ENCODE measurements at places on chromosomes 1 and 21. TPM values are rescaled to one million over a fixed set of nuclear protein-coding genes. Genes with fewer than 3 reads are reported as not detected.

DNA sequence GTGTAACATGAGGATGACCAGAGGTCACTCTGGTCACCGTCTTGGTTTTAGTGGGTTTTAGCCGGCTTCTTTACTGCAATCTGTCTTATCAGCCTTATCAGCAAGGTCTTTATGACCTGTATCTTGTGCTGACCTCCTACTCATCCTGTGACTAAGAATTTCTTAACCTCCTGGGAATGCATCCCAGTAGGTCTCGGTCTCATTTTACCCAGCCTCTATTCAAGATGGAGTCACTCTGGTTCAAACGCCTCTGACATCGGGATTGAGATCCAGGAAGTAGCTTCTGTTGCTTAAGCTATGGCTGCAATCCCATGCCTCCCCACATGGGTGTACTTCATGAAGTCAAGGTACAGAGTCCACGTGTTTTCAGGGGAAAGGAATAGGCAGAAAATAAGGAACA, 19.9 kb downstream of the FMN2 start:
- H3K27ac ChIP-seq = no peak overlapping the region
- no peak overlapping the region for H3K4me3 ChIP-seq
- H3K4me1 ChIP-seq = no peaks in the 10 kb centered on the region
- DNase-seq = no peak
- H3K27me3 ChIP-seq = no peaks in the 10 kb centered on the region

DNA sequence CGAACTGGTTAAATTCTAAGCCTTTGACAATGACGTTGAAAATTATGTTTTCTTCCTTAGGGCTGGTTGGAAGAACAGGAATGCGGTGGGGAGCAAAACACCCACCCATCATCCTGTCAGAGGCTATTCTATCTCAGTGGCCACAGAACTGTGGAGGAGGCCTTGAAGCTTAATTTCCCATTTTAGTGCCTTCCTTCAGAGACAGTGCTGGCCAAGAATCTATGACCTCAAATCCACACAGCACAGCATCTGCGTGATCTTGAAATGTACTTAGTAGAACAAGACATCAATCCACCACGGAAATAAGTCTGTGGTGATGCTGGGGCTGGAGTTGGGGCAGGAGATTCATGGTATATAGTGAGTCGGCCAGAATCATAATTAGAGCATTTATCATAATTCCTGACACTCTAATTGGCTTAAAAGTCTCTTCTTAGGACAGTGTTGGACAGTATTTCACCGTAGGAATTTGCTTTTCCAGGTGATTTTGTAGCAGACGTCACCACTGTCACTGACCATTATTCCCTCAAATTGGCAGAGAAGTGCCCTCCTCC, 113.1 kb downstream of the KCNJ6 start:
- no peak overlapping the region for H3K27ac ChIP-seq
- H3K27me3 ChIP-seq = no peaks in the 10 kb centered on the region
- no peak overlapping the region for H3K4me3 ChIP-seq
- peaks cover 4% of the 10 kb centered on the region for H3K4me1 ChIP-seq
- no peak for DNase-seq
- no peaks in the 10 kb centered on the region for H3K36me3 ChIP-seq

GRCh38 chr1:247172996-247173395, 1.2 kb upstream of the ZNF124 start:
- H3K27ac ChIP-seq = no peak overlapping the region
- no peaks in the 10 kb centered on the region for H3K4me1 ChIP-seq
- H3K4me3 ChIP-seq = no peak overlapping the region
- no peak for DNase-seq
- H3K27me3 ChIP-seq = no peaks in the 10 kb centered on the region

GRCh38 chr1:115466433-115466832, 128.4 kb upstream of the NGF start:
- no peaks in the 10 kb centered on the region for H3K4me1 ChIP-seq
- H3K4me3 ChIP-seq = no peak overlapping the region
- H3K27ac ChIP-seq = no peak overlapping the region
- H3K36me3 ChIP-seq = no peaks in the 10 kb centered on the region
- no peaks in the 10 kb centered on the region for H3K27me3 ChIP-seq

DNA sequence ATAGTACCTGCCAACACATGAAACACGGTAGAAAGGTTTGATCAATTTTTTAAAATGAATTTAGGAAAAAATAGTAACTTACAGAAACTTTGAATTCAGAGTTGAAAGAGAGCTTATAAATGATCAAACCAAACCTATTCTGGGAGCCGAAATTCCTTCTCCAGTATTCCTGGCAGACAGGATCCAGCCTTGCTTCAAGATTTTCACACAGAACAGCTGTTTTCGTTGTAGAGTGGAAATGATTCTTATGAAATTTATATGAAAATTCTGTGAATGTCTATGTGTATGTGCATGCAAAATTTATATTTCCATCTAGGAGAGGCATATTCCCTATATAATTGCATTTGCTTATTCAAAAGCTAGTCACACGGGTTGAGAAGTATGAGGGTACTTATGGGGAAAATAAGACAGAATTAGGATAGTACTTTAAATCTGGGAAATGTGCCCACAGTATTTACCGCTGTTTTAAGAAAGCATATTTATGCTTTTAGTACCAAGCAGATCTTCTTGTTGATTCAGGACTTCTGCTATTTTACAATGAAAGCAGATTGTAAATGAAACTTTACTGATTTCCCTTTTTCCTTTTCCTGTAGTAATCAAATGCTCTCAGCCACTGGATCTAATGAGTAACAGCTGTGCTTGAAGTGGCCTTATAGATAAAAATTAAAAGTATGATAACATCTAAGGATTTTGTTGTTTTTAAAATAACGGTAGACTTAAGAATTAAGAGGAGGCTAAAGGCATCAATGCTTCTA, 30.4 kb downstream of the PRRX1 start:
- H3K27ac ChIP-seq = peak overlapping the region; percentile 58
- peak overlapping the region; percentile 24 for H3K4me3 ChIP-seq
- H3K36me3 ChIP-seq = no peaks in the 10 kb centered on the region
- H3K4me1 ChIP-seq = peaks cover 81% of the 10 kb centered on the region

DNA sequence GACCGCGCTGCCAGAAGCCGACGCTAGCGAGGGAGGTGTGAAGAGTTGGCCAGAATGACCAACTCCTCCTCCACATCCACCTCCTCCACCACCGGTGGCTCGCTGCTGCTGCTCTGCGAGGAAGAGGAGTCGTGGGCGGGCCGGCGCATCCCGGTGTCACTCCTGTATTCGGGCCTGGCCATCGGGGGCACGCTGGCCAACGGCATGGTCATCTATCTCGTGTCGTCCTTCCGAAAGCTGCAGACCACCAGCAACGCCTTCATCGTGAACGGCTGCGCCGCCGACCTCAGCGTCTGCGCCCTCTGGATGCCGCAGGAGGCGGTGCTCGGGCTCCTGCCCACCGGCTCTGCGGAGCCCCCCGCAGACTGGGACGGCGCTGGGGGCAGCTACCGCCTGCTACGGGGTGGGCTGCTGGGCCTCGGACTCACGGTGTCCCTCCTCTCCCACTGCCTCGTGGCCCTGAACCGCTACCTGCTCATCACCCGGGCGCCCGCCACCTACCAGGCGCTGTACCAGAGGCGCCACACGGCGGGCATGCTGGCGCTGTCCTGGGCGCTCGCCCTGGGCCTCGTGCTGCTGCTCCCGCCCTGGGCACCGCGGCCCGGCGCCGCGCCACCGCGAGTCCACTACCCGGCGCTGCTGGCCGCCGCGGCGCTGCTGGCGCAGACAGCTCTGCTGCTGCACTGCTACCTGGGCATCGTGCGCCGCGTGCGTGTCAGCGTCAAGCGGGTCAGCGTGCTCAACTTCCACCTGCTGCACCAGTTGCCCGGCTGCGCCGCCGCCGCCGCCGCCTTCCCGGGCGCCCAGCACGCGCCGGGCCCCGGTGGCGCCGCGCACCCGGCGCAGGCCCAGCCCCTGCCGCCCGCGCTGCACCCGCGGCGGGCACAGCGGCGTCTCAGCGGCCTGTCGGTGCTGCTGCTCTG, 1.2 kb downstream of the GPR88 start:
- no peak for DNase-seq
- H3K27me3 ChIP-seq = peaks cover 7% of the 10 kb centered on the region
- peaks cover 12% of the 10 kb centered on the region for H3K4me1 ChIP-seq
- H3K27ac ChIP-seq = no peak overlapping the region
- H3K4me3 ChIP-seq = peak overlapping the region; percentile 72

- H3K27me3 ChIP-seq = no peaks in the 10 kb centered on the region
- DNase-seq = no peak
- H3K4me1 ChIP-seq = no peaks in the 10 kb centered on the region
- H3K36me3 ChIP-seq = no peaks in the 10 kb centered on the region
Measured at GRCh38 chr1:181423301-181423918, 59.9 kb upstream of the CACNA1E start.

GRCh38 chr1:1144843-1145546, 28.7 kb upstream of the TTLL10 start:
- no peak overlapping the region for H3K27ac ChIP-seq
- no peaks in the 10 kb centered on the region for H3K27me3 ChIP-seq
- no peak overlapping the region for H3K4me3 ChIP-seq
- H3K4me1 ChIP-seq = no peaks in the 10 kb centered on the region
- no peak for DNase-seq

- H3K27ac ChIP-seq = peak overlapping the region; percentile 97
- no peaks in the 10 kb centered on the region for H3K27me3 ChIP-seq
- H3K36me3 ChIP-seq = peaks cover 69% of the 10 kb centered on the region
- no peak overlapping the region for H3K4me3 ChIP-seq
- peaks cover 22% of the 10 kb centered on the region for H3K4me1 ChIP-seq
Measured at GRCh38 chr1:160130939-160131338, 15.4 kb downstream of the ATP1A2 start.

DNA sequence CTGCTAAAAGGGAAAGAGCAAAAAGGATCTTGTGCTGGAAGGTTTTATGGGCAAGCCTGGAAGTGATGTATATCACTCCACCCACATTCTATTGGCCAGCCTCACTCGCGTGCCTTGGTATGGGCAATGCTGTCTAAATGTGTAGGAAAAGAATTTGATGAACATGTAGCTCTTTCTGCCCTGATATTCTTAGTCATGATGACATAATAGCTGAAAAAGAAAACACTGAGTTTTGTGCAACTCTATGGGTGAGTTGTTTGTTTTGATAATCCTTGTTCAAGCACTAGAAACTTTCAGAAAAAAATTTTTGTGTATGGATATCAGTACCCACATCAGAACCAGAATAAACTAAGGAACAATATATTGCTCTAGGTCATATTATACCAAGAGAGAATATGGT, 231.5 kb upstream of the ST6GALNAC5 start:
- H3K36me3 ChIP-seq = no peaks in the 10 kb centered on the region
- no peaks in the 10 kb centered on the region for H3K4me1 ChIP-seq
- H3K27ac ChIP-seq = no peak overlapping the region
- no peaks in the 10 kb centered on the region for H3K27me3 ChIP-seq
- no peak overlapping the region for H3K4me3 ChIP-seq
- DNase-seq = no peak

DNA sequence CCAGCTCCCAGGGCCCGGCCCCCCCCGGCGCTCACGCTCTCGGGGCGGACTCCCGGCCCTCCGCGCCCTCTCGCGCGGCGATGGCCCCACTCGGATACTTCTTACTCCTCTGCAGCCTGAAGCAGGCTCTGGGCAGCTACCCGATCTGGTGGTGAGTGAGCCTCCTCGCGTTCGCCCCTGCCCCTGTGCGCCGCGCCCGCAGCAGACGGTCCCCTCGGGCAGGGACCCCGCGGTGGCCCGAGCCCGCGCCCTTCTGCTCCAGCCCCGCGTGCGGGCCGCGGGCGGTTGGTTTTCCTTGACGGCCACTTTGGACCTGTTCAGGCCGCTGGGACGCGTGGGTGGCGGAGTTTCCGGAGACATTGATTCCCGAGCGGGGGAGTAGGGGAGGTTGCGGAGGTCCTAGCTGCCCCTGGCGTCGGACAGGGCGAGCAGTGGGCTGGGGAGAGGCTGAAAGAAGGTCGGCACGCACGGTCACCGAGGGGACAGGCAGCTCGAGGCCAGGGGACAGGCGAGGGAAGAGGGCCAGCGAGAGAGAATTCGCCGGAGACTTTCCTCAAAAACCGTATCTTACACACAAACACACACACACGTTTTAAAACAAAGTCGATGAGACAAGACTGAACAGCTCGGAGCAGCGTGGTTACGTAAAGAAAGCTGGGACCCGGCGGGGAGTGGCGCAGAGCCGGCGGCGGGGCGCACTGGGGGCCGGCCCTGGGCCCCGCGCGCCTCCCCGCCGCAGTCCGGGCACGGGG, 427 bp downstream of the WNT3A start:
- H3K4me3 ChIP-seq = no peak overlapping the region
- DNase-seq = no peak
- H3K27me3 ChIP-seq = peaks cover 17% of the 10 kb centered on the region
- no peaks in the 10 kb centered on the region for H3K36me3 ChIP-seq
- no peaks in the 10 kb centered on the region for H3K4me1 ChIP-seq

- no peaks in the 10 kb centered on the region for H3K36me3 ChIP-seq
- no peaks in the 10 kb centered on the region for H3K27me3 ChIP-seq
- H3K4me1 ChIP-seq = peaks cover 4% of the 10 kb centered on the region
Measured at GRCh38 chr1:34781844-34782391, 904 bp downstream of the GJB3 start.

- H3K27me3 ChIP-seq = no peaks in the 10 kb centered on the region
- no peak overlapping the region for H3K27ac ChIP-seq
- DNase-seq = no peak
- peaks cover 6% of the 10 kb centered on the region for H3K4me1 ChIP-seq
Measured at GRCh38 chr1:46622344-46622743, 5.7 kb upstream of the MOB3C start.

GRCh38 chr1:154837672-154838171, 32.4 kb downstream of the KCNN3 start:
- no peaks in the 10 kb centered on the region for H3K27me3 ChIP-seq
- H3K4me3 ChIP-seq = no peak overlapping the region
- H3K36me3 ChIP-seq = no peaks in the 10 kb centered on the region
- DNase-seq = no peak
- no peak overlapping the region for H3K27ac ChIP-seq

The INTS11 gene
- 192 TPM for total RNA-seq

The C8B gene
- not detected for total RNA-seq

The PDZK1IP1 gene
- not detected for total RNA-seq

The RGS8 gene
- not detected for total RNA-seq

The TNFRSF18 gene
- total RNA-seq = not detected

The MAP3K21 gene
- 0.14 TPM for total RNA-seq

The BMP8B gene
- total RNA-seq = 0.27 TPM

The ADCY10 gene
- 0.54 TPM for total RNA-seq

The TARS2 gene
- total RNA-seq = 11.6 TPM

The CASQ2 gene
- 12.5 TPM for total RNA-seq

The DEPDC1 gene
- not detected for total RNA-seq

The S100A7A gene
- not detected for total RNA-seq

The L1TD1 gene
- not detected for total RNA-seq
